ENCODE measurements at places on chromosomes 12 and 14.

GRCh38 chr14:34883954-34884353, 8.8 kb upstream of the BAZ1A start:
- DNase-seq = no peak

DNA sequence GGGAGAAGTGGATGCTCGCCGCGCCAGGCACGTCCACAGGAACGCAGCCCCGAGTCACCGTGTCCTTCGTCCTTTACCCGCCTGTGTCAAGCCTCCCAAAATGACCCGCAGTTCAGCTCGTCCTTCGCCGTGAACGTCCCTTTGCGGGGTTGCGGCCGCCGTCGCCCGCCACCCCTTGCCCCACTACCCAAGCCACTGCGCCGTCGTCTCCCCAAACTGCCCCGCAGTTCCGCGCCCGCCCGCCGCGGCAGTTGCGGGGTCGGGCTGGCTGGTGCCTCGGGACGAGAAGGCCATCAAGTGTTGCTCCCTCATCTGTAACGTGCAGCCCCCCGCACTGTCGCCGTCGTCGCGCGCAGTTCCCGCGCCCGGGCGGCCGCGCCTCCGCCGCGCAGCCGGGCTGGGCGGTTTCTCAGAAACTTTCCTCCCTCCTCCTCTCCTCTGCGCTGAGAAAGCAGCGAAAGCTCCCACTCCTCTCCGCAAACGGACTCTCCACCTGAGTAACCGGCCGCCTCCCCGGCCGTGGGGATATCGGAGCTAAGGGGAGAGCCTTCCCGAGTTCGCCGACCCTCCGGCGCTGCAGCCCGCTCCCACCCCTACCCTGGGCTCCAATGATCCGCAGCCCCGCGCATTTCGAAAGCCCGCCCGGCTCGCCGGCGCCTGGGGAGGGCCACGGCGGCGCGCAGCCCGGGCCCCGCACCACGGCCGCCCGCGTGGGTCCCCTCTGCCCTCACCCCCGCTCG, 6.7 kb downstream of the CDKN1B start:
- no peak for DNase-seq

DNA sequence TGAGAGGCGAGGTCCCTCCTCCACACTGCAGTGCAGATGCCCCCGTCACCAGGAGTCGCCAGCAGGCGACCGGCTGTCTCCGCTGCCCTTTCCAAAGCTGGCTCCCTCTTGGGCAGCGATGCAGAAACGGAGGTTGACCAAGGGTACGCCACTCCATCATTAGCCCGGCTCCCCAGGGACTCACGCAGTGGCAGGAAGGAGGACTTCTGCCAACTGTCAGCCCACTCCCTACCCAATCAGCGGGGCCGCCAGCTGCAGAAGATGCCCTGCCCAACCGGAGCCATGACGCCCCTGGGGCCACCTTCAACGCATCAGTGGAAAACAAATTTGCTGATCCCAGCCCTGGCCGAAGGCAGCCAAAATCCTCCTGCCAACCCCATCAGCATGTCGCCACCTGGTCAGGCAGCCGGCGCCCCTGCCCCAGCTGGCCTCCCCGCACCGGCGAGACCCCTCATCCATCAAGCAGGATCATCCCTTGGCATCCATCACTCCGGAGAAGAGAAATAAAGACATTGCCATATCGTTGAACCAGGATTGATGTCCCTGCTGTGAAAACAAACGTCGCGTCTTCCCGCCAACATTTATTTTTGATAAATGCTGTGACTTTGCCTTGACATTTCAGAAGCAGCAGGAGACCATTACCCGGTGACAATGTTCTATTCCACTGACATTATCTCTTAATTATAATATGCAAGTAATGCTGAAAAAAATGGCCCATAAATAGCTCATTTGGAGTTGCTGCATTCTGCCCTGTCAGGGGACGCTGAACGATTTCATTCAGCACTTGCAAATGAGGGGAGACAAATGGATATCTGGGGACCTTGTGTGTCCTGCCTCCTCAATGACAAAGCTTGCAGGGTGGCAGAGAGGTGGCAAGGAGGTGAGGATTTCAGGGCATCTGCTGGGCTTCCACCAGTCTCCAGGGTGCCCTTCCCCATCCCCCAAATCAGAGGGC, 105.1 kb downstream of the SCARB1 start:
- no peak for DNase-seq

DNA sequence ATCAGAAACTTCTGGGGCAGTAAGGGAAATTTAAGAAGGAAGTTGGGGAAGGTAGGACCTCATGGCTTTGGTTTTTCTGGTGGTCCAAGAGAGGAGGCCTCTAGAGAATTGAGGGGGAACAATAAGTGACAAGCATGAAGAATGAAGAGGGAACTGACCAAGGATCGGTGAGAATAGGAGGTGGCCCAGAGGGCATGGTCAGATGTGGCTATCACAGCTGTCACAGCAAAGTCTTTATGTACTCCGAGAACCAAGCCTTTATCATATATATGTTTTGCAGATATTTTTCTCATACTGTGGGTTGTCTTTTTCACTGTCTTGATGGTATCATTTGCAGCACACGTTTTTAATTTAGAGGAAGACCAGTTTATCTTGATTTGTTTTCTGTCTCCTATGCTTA, 64.3 kb downstream of the PPP2R5C start:
- no peak for DNase-seq

DNA sequence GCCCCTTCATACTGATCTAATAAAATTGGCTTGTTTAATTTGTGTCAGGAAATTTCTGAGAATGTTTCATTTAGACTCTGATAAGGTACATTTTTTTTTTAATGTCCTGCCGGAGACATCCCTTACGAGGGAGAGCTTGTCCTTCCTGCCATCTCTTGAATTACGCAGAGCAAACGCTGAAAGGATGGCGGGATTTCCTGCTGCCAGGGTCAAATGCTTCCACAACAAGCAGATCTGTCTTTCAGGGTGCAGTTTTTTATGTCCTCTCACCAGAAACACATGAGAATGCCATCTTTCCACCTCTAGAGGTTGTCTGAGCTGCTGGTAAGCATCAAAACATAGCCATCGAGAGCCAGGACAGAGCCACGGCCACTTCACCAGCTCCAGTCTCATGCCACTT, 126.8 kb upstream of the ARHGAP5 start:
- DNase-seq = no peak

DNA sequence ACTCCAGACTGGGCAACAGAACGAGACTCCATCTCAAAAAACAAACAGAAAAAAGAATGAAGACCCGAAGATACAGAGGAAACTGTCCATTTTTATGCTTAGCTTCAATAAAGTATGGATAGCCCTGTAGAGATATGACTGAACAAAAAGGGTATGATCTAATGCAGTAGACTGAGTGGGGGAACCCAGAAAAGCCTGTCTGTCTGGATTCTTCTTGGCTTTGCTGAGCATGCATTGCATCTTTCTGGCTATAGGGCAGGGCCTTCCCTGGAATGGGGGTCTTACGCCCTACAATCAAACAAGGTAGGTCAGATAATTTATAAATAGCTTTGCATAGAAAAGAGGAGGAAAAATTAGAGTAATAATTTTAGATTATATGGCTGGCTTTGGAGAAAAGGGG, 10.1 kb downstream of the MIA2 start:
- DNase-seq = no peak

DNA sequence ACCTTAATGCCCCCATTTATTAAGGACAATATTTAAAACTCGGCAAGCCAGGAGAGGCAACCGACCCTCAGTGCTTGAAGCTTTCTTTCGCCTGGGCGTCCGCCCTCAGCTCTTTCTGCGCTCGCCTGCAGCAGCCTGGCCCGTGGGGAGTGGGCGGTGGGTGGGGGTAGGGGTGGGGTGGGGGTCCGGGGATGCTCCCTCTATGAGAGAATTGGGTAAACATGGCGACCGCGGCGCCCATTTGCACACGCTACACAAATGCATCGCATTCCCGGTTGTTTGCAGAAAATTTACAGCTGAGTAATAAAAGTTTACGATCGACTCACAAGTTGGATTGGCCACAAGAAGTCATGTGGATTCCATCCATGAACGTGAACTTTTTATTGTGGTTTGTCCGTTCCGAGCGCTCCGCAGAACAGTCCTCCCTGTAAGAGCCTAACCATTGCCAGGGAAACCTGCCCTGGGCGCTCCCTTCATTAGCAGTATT, 7.7 kb downstream of the HOXC8 start:
- DNase-seq = no peak

- DNase-seq = no peak
Observed at GRCh38 chr12:1403417-1403816, 191.0 kb downstream of the FBXL14 start.

DNA sequence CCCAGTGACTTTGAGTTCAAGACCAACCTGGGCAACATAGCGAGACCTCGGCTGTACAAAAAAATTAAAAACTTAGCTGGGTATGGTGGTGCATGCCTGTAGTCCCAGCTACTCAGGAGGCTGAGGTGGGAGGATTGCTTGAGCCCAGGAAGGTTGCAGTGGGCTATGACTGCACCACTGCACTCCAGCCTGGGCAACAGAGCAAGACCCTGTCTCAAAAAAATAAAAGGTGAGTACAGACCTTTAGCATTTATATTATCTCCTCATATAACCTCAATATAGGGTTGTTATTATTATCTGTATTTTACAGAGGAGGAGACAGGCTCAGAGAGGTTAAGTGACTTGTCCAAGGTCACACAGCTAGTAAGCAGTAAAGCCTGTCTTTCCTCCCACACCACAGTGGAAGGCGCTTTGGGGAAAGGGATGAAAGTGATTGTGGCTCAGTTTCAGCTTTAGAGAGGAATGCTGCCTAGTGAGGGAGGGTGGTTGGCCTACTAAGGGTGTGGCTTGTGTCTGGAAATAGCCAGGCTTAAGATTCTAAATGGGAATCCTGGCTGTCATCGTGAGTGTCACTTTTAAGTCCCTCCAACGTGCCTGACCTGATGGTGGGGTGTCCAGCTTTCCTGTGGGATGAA, 7.2 kb downstream of the TPCN1 start:
- no peak for DNase-seq

GRCh38 chr12:110134691-110135411, 10.7 kb downstream of the IFT81 start:
- DNase-seq = peak; percentile 83

- DNase-seq = no peak
Observed at GRCh38 chr12:115872212-115872611, 405.3 kb downstream of the MED13L start.

- no peak for DNase-seq
Observed at GRCh38 chr14:92651106-92651757, 97.2 kb downstream of the LGMN start.

GRCh38 chr12:108511633-108512540, 3.2 kb upstream of the FICD start:
- DNase-seq = peak; percentile 66

- peak; percentile 17 for DNase-seq
Observed at GRCh38 chr12:29534935-29535334, 37.4 kb upstream of the OVCH1 start.

DNA sequence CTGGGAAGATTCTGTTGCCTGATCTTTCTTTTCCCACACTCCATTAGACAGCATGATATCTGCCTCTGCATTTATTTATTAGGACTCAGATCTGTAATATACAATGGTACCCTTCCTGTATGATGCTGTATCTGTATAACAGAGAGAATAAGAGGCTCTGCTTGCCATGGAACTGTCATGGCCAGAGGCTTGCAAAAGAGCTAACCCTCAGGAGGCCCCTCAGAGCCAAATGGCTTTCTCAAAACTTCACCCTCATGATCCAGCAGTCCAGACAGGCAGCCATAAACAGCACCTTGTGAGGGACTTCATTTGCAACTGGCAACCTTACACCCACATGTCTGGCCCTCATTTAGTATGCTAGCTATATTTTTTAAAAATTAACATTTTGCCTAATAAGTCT, 57.6 kb downstream of the TMEM30B start:
- DNase-seq = no peak

DNA sequence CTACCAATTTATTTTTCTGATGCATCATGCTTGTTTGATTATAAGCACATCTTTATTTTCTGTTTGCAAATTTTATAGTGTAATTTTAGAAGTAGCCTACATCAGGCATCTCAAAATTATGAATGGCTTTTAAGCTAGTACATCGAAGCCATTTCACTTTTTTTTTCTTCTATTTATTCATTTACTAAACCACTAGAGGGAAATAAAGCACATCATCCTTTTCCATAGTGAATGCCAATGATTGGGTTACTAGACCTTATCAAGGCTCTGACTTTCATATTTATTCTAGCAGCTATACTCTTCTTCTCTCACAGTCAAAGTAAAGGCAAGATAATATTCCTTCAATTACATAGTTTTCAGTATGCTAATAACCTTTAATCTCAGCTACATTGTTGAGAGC, 736.4 kb upstream of the LRFN5 start:
- DNase-seq = no peak

GRCh38 chr12:119222222-119222951, 43.7 kb downstream of the HSPB8 start:
- no peak for DNase-seq

DNA sequence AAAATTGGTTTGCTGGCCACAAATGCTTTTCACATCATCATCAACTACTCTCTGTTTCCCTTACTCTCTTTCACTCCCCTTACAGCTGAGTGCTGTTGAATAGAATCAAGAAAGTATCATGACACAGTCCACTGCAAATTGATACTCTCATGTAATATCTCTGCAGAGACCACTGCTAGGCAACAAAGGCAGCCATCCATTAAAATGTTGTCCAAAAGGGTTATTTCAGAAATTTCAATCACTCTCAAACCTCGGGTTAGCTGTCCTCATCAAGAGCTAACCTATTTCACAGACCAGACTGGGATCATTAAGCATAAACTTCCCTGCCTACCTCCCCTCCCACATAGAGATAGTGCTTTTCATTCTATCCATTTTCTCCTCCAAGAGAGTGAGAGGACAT, 186.7 kb downstream of the PLCZ1 start:
- no peak for DNase-seq

DNA sequence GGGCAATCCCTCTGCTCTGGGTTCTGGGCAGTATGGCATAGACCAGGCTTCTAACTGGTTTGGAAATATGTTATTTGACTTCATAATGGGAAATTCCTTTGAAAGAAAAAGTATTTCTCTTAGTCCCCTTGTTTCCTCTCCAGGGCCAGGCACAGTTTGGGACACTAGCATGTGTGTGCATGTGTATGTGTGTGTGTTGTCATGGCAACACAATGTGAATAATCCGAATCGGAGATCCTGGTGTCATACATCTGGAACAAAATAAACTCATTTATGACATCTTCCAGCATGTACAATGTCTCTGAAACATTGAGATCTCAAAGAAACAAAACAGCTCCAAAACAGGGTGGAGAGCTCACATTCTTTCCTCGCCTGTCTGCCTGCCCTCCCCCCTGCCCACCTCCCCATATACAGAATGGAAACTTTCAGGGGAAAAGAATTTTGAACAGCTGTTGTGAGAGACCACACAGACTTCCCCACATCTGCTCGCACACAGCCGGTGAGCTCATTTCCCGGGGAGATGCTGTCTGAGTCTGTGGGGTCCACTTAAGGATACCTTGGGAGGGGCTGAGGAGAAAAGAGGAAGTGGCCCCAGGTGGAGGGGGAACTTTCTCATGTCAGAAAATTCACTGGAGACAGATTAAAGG, 55.5 kb upstream of the PARP11 start:
- DNase-seq = no peak

- peak; percentile 92 for DNase-seq
Observed at GRCh38 chr12:75908961-75909605, 122.5 kb downstream of the PHLDA1 start.

GRCh38 chr14:30803185-30803584, 71.2 kb upstream of the COCH start:
- DNase-seq = no peak

Data from fibroblast of the conjunctiva (primary cell).